ENCODE measurements at places on chromosomes 7 and 10.

- no peak for DNase-seq
These were observed 111.9 kb downstream of the SEMA3D start for GRCh38 chr7:85074992-85075391.

- DNase-seq: no peak
These were observed 1.3 kb upstream of the COMMD3 start for GRCh38 chr10:22314852-22315251.

GRCh38 chr10:28719789-28720436 is 42.6 kb downstream of the BAMBI start:
- no peak for DNase-seq

DNA sequence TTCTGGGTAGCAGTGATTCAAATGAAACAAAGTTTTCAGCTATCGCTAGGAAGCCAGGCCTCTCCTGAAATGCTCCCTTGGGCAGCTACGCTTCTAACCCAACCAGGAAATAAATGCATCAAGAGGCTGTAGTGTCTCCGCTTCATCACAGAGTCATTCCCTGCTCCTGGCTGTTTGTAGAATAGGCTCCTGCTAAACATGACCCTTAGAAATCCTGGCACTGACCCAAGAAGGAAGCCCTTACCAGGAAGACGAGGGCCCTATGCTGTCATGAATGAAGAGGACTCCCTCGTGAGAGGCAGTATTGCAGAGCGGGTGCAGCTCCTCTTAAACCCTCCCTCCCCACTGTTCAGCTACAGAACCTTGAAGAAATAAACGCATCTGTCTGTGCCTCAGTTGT is 48.3 kb downstream of the NOD1 start:
- DNase-seq: no peak

- DNase-seq: no peak
These were observed 90.3 kb downstream of the CELF2 start for GRCh38 chr10:11107948-11108347.

- no peak for DNase-seq
These were observed 86.8 kb upstream of the CACNA2D1 start for GRCh38 chr7:82530361-82530760.

DNA sequence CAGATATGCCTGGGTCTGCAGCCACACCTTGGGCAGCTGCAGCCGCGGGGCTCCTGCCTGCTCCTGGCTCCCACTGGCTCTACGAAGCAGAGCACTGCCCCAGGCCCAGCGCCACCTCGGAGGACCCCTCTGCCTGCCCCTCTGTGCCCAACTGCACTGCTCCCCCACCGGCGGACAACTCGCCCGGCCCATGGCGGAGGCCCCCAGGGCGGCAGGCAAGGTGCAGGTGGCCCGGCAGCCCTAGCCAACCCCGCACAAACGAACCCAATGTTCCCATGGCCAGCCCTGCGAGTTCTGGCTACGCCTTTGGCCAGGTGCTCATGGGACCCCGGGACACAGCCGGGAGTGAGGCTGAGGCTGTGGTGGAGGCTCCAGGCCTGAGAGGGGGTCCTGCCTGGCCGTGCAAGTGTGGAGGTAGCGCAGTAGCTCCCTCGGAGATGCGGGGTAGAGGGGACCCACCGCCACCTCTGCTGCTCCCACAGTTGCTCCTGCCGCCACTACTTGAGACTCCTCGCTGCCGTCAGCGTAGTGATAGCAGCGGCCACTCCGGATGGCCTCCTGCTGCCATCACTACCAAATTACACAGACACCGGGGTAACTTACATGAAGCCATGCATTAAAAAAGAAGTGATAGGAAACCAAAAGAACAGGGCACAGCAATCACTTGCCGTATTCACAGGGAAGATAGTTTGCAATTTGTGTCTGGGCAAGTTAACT is 97.3 kb upstream of the SP4 start:
- DNase-seq: no peak

DNA sequence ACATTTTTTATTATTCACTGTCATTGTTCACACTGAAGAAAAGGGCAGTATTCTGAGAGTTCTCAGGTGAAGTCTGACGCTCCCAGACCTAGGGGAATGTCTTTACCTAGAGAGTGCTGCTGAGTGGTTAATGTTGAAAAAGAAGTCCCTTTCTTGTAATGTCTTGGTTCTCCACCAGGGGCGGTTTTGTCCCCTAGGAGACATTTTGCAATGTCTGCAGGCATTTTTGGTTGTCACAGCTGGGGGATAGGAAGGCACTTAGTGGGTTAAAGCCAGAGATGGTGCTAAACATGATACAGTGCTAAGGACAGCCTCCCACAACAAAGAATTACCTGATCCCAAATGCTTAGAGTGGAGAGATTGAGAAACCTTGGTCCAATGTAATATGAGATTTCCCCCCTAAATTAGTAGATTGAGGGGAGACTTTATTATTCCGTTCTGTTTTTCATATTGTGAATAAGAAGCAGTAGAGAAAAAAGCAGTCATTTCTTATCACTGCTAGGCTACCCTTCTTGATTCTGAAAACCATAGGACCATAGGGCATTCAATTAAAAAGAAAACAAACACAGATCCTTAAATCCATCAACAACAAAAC is 13.1 kb downstream of the UMAD1 start:
- DNase-seq: no peak

DNA sequence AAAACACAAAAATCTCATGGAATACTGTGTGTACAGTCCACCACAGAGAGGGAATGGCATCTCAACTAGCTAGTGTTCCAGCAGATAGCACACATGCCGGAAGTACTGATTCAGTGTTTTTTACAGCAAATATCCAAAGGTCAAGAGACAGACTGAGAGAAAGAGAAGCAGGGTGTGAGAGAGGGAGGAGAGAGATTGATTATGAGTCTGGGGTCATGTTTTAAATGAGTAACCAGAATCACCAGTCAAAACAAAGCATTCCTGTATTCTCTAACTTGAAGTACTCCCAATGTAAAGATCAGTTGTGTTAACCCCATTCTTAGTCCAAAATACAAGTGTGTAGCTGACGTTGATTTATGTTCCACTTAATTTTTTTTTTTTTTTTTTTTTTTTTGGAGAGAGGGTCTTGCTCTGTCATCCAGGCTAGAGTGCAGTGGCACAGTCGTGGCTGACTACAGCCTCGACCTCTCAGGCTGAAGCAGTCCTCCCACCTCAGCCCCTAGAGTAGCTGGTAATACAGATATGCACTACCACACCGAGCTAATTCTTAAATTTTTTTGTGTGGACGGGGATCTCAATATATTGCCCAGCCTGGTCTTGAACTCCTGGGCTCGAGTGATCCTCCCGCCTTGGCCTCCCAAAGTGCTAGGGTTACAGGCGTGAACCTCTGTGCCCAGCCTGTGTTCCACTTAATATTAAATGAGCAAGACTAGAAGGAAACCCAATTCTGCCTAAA is 114.2 kb downstream of the TAF3 start:
- no peak for DNase-seq

- no peak for DNase-seq
These were observed 18.9 kb upstream of the HBP1 start for GRCh38 chr7:107149863-107150262.

- DNase-seq: no peak
These were observed 33.2 kb upstream of the CALU start for GRCh38 chr7:128705891-128706333.

- DNase-seq: no peak
These were observed 3.1 kb downstream of the HNRNPA2B1 start for GRCh38 chr7:26197153-26198115.

DNA sequence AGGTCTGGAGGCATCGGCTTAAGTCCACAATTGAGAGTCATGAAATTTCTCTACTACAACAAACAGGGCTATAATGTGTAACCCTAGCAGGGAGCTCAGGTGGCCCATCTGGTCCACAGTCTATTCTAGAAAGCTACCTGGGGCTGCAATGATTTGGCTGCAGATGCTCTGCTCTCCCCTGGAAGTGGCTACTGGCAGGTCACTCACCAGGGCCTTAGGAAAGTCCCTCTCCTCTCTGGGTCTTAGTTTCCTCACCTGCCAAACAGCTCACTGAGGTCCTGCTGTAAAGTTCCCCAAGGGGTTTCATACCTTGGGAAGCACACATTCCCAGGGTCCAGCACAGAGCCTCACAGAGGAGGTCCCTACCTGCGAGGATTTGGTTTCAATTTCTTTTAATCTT is 2.5 kb downstream of the IGFBP3 start:
- no peak for DNase-seq

DNA sequence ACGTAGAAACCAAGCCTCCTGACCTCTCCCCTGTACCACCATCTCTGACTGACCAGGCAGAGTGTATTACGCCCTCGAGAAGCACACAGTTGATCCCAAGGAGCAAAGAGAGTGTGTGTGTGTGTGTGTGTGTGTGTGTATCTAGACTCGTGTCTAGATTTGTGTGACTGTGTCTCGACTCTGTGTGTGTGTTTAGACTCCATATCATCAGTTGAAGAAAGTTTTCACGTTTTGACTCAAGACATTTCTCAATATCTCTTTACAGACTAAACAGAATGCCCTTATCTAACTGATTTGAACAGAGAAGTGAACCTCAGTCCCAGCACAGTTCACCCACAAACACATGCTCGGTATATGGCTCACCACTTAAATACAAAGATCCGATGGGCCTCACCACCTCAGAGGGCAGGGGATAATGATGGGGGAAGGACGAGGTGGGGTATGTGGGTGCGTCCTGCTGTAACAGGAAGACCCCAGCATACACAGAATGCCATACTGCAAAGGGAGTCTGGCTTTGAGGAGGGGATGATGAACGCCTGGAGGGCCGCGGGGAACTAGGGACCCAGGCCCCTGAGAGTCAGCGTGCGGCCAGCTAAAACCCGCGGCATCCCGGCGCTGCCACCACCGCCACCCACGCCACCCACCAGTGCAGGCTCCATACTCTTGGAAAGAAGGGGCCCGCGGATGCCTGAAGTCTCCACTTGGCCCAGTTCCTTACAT is 780 bp downstream of the ALDH18A1 start:
- no peak for DNase-seq

GRCh38 chr7:67764289-67764688 is 767.7 kb downstream of the TYW1 start:
- no peak for DNase-seq

DNA sequence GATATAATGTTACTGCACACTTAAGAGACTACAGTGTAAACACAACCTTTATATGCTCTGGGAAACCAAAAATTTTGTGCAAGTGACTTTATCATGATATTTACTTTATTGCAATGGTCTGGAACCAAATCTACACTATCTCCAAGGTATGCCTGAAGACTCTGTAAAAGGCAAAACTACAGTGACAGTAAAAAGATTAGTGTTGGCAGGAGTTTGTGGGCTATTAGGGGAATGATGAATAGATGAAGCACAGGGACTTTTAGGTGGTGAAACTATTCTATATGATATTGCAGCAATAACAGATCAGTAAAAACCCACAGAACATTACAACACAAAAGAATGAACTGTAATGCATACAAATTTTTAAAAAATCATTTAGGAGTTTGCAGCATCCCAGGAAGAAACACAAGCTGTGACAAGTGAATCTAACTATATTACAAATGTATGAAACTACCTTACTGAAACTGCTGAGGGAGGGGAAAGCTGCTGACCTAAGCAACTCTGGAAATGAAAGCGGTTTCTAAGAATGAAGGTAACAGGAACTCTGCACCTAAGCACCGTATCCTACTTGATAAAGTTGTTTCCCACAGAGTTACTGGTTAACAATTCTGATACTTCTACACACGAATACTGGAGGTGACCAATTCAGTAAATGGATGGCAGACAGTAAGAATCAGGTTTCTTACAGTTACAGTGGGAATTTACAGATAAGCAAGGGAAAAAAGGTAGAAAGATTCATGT is 82.6 kb downstream of the ATE1 start:
- no peak for DNase-seq

- DNase-seq: no peak
These were observed 130.6 kb upstream of the BTBD16 start for GRCh38 chr10:122140461-122140902.

DNA sequence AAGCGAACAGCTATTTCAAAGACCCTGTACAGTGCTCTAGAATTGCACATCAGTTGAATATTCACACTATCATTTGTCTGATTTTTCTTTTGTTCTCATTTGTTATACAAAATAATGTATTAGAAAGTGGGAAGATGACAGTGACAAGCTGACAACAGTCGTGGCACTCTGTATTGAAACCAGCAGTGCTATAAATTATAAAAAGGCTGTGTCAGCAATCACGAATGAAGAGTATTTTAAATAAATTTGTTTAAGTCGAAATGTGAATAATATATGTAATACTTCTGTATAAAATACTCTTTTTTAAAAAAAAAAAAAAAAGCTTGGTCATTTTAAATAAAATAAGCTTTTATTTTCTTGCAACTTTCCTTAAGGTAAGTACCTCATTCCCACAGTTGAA is 122.6 kb downstream of the VPS50 start:
- no peak for DNase-seq

GRCh38 chr10:80154978-80155695 is 22.6 kb downstream of the PLAC9 start:
- DNase-seq: no peak

- DNase-seq: no peak
These were observed 283.4 kb downstream of the TFEC start for GRCh38 chr7:115747174-115747573.

- DNase-seq: no peak
These were observed 89.4 kb downstream of the SH3PXD2A start for GRCh38 chr10:103765981-103766380.

DNA sequence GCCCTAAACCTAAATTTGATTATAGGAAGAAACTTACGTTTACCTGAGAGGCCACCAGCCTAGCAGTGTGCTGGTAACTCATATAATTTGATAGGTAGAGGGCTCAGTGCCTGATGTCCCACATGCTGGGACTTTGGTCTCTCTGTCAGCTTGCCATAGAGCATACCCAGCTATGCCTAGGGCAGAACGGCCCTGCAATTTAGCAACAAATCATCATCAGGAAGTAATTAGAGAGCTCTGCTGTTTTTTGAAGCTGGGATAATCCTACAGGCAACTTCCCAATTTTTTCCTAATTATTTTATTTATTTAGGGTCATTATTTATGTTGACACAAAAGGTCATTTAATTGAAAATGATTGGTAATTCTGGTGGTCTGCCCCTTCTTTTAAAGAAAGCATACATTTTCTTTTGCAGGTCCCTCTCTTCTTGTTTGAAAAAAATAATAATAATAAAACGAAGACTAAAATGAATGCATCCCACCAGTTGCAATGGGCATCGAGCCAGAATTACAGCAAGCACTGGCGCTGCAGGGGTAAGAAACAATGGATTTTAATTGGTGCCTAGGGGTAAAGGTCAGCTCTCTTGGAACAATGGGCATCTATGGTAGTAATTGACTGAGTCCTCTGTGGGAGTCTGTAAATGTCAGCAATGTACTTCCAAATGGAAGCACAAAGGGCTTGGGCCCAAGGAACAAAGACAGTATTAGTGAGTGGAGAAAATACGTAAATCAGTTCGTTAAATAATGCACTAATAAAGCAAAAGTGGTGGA is 348.0 kb downstream of the SORCS1 start:
- no peak for DNase-seq

Data from memory B cell (primary cell).